Large intestine (tissue), 12 donors: ENCODE measurements at places on chromosomes 2 and 18. TPM values are rescaled to one million over a fixed set of nuclear protein-coding genes. Genes with fewer than 3 reads are reported as not detected.

The MPP4 gene
- 0.24 TPM for polyA plus RNA-seq

The CAPN14 gene
- polyA plus RNA-seq: 0.13 TPM

The FBXO15 gene
- polyA plus RNA-seq: 0.73 TPM

The REG3A gene
- polyA plus RNA-seq: 1.4 TPM

The BCL11A gene
- 28.2 TPM for polyA plus RNA-seq

The SPDYA gene
- 3.1 TPM for polyA plus RNA-seq

The GALNT3 gene
- 68.2 TPM for polyA plus RNA-seq

The BMP10 gene
- not detected for polyA plus RNA-seq

The IL1A gene
- 0.09 TPM for polyA plus RNA-seq

The M1AP gene
- 0.12 TPM for polyA plus RNA-seq

The PELI1 gene
- polyA plus RNA-seq: 30.6 TPM

The GRP gene
- polyA plus RNA-seq: 3.4 TPM

The ITM2C gene
- polyA plus RNA-seq: 321 TPM

The OST4 gene
- 313 TPM for polyA plus RNA-seq

The CRYGC gene
- polyA plus RNA-seq: not detected

The RBM43 gene
- polyA plus RNA-seq: 5.0 TPM

The POTEC gene
- polyA plus RNA-seq: 0.06 TPM

The COL6A3 gene
- polyA plus RNA-seq: 127 TPM

The RAB31 gene
- polyA plus RNA-seq: 15.5 TPM

The MGAT5 gene
- 19.0 TPM for polyA plus RNA-seq
